Activated CD8-positive, alpha-beta T cell treated with anti-CD3 and anti-CD28 coated beads for 36 hours (primary cell): ENCODE measurements at places on chromosomes 7 and 10.

DNA sequence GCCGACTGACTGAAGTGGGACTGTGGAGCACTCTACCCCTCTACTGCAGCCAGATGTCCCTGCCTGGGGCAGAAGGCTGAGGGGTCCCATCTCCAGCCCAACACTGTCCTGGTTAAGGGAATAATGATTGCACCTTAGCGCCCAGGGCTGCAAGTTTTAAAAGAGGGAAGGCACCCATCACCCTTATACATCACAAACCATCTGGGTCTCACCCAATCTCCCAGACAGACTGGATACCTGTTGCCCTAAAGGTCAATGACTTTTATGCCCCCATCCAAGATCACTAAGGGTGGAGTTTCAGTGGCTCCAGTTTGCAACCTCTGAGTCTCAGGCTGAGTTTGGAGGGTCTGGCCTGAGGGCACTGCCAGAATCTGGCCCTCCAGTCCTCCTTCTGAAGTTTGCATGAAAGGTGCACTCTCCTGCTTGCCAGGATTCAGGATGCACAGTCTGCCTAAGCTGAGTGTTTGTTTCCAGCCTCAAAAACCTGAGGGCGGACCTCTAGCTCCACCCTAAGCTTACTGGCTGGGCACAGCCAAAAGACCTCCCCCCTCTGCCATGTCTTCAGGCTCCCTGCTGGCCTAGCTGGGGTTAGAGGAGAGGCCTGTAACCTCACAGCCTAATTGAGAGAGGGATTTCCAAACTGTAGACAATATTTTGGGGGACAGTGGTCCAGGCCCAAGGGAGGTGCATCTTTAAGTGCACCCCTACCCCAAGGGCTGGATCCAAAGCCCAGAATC lies 2.5 kb upstream of the EMX2 start:
- H3K36me3 ChIP-seq, result no peaks in the 10 kb centered on the region
- peaks cover 19% of the 10 kb centered on the region for H3K4me1 ChIP-seq
- DNase-seq, result no peak
- peaks cover 67% of the 10 kb centered on the region for H3K27me3 ChIP-seq
- H3K27ac ChIP-seq, result no peak overlapping the region

GRCh38 chr7:153443032-153443701 lies 609.0 kb upstream of the DPP6 start:
- no peaks in the 10 kb centered on the region for H3K27me3 ChIP-seq
- no peak overlapping the region for H3K27ac ChIP-seq
- H3K4me1 ChIP-seq, result no peaks in the 10 kb centered on the region
- H3K36me3 ChIP-seq, result no peaks in the 10 kb centered on the region
- DNase-seq, result no peak
- no peak overlapping the region for H3K4me3 ChIP-seq

DNA sequence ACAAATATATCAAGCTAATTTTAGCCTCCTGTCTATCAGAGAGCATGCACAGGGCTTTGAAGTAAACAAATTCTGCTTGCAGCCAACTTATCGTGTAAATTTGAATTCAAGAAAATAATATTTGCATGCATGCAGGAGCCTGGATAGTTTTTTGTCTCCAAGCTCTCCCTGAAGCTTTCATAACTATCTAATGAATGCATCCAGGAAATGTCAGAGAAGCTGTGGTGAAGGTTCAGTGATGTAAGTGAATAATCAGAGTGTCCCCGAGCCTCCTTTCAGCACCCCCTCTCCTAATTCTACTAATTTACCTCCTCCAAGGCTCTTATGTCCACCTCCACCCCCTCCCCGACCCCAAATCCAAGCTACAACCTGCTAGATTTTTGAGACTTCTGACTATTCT lies 172.0 kb upstream of the ZNF32 start:
- no peak overlapping the region for H3K27ac ChIP-seq
- H3K4me3 ChIP-seq, result no peak overlapping the region
- H3K27me3 ChIP-seq, result no peaks in the 10 kb centered on the region
- peaks cover 41% of the 10 kb centered on the region for H3K4me1 ChIP-seq

DNA sequence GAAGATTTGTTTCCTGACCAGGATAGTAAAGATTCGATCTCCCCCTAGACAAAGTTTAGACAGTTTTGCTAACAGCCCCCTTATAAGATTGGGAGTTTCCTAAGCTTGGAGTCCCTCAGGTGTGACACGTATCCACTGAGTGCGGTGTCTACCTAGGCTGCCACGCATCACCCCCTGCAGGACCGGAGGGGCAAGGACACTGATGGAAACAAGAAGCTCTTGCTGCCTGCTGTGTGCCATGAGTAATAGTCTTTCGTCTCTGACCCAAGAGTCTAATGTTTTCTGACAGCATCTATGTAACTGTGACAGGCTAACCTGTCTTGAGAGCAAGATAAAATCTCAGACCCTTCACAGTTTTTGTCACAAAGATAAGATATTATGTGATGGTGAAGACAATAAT lies 173.5 kb downstream of the SEMA3E start:
- H3K4me3 ChIP-seq, result no peak overlapping the region
- no peak overlapping the region for H3K27ac ChIP-seq
- H3K36me3 ChIP-seq, result no peaks in the 10 kb centered on the region
- DNase-seq, result peak; percentile 1

DNA sequence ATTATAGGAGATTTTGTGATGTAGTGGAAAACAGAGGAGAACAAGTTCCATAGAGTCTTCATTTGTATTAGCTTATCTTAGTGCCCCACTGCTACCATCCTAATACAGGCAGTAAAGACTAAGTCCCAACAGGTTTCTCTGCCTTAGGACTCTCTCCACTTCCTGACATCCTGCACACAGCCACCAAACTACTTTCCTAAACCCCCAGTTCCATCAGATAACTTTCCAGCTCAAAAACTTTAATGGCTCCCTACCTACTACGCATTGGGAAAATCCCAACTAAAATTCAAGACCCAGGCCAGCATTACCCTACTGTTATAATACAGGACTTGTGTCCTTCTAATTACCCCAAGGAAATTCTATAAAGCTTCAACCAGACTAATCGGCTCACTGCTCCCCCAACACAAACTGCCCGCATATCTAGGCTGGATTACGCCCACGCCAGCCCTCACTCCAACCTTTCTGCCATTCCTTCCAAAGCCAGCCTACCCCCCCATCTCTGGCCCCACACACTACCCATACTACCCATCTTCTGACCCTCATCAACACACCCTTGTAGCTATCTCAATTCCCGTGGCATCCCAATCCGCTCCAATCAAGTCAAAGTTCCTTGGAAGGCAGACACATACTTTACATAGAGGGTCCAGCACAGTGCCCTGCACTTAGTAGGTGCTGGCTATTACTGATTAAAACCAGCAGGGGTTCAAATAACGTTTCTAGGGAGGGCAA lies 1.4 kb downstream of the IDE start:
- H3K36me3 ChIP-seq, result peaks cover 7% of the 10 kb centered on the region
- DNase-seq, result no peak
- H3K4me3 ChIP-seq, result peak overlapping the region; percentile 71

GRCh38 chr7:47379629-47380324 lies 202.1 kb downstream of the TNS3 start:
- H3K4me3 ChIP-seq, result no peak overlapping the region
- no peak for DNase-seq
- H3K36me3 ChIP-seq, result no peaks in the 10 kb centered on the region
- peaks cover 4% of the 10 kb centered on the region for H3K4me1 ChIP-seq
